ENCODE measurements at places on chromosomes 12 and 14.

DNA sequence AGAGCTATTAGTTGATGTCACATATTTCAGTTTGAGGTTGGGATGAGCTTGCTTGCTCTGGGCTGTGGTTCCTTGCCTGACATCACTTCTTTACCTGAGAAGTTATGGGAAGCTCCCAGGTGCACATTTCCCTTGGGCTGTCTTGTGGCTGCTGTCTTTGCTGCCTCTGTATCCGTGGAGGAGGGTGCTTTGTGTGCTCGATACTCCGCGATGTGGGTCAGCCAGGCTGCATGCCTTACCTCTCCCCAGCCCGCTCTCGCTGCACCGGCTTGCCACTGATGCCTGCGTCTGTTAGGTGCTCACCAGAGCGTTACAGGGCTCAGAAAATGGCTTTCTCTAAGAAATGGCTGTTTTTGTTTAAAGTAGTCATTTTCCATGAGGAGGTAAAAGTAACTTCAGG is 19.6 kb downstream of the PELI2 start:
- no peak for DNase-seq

GRCh38 chr12:92034083-92034482 is 111.6 kb downstream of the BTG1 start:
- no peak for DNase-seq

DNA sequence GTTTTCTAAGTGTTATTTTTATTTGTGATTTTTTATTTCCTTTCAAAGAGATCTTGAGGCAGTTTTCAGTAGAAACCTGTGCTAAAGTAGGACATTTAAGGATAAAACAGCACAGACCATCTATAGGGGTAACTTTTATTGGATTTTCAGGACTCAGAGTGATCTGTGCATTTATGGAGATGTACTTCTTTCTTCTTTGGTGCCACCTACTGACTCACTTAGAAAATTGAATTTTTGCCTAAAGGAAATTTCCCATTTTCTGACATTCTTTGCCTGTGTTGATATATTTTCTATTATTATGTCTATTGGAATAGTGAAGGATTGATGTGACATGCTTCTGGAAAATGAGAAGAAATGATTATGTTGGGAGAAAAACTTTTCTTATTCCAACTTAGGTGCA is 113.0 kb downstream of the UNC79 start:
- no peak for DNase-seq

DNA sequence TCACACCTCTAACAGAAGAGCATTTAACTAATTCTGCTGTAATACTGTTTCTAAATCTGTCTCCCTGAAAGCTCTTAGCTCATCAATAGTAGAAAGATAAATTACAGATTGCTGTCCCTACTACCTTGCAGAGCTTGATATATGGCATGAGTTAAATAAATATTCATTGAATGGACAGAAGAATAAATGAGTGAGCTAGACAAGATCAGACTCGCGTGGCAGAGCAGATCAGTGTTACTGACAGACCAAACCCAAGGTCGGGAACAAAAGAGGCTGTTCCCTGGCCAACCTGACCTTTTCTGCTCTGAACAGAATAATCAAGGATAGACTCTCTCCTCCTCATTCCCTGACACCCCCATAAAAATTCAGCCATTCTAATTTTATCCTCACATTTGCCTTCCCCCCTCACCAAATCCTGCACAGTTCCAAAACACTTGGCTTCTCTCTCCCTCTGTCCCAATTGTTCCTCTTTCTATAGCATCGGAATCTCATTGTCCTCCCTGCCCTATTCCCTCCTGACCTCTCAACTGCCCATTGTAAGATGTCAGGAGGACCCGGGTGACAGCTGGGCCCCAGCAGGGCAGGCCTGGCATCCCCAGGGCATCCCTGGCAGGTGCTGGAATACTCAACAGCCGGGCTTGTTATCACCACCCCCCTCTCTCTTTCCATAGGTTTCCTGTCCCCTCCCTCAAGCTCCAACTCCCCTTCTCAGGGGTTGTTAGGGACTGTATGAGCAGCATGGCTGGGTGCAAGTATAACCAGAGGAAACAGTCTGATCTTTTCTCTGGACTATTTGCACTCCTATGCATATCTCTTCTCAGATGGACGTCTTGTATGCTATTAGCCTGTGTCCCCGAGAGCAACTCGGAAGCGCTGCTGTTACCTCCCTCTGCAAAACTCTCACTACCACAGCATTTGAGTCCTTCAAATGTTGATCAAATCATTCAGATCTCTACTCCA is 19.9 kb downstream of the NEUROD4 start:
- DNase-seq, result no peak

DNA sequence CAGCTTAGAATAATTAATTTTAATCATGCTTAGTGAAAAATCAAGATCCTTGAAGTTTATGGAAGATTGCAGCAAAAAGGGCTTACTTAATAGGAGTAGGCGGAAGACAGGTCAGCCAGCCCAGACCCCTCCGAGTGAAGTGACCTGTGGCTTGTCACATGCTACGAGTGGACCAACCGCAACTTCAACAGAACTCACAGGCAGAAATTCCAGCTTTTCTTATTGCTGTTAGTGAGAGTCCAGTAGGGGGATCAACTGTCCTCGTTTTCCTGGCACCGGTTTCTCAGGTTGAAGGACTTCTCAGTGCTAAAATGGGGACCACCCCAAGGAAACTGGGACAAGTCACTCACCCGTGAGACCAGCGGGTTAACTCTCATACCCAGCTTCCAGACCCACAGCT is 72.9 kb downstream of the ACACB start:
- no peak for DNase-seq

DNA sequence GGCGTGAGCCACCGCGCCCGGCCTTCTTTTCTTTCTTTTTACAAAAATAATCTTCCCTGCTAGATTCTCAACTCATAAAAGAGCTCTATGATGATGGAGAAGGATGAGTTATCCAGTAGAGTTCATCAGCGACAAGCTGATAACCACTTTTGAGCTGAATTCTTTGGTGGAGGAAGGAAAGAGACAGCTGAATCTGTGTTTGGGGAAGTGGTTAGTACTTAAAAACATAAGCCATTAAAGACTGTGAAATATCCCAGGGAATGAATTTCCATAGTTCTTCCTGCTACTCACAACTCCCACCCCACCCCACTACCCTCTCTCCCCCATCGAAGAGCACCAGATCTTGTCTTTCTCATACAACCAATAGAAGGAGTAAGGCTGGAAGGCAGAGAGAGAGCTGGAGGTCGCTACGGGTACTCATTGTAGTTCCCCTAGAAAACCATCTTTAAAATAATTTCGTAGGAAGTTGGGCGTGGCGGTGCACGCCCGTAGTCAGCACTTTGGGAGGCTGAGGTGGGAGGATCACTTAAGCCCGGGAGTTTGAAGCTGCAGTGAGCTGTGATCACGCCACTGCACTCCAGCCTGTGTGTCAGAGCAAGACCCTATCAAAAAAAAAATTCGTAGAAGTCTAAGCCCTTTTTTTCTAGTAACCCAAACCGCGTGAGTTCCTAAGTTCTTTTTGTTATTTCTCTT is 647 bp upstream of the ESPL1 start:
- DNase-seq, result peak; percentile 26

DNA sequence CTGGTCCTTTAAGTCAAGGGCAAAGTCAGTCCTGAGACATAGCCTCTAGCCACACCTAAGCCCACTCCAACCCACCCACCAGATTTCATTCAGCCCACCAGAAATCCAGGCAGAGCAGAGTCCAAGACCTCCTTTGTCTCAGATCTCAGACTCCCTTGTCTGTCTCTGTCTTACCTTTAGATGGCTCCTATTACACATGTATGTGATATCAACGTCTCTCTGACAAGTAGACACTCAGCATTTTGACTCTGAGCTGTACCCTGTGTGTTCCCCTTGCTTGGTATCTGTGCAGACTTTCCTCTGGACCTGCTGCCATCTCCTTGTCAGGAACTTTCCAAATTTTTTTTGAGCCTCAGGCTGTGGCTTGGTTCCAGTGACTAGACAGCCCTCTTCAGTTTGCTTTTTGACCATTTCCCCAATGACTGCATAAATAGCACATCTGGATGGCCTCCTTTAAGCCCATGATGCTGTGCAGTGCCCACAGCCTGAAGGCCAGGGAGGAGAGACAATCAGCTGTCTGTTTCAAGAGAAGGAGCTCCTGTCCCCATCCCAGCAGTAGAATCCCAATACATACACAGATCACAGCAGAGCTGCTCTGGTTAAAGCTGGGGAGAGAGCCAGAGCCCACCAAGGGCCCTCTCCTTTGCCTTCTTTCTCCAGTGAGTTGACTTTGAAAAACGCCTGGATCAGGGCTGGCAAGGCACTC is 7.0 kb downstream of the POU6F1 start:
- DNase-seq, result no peak

DNA sequence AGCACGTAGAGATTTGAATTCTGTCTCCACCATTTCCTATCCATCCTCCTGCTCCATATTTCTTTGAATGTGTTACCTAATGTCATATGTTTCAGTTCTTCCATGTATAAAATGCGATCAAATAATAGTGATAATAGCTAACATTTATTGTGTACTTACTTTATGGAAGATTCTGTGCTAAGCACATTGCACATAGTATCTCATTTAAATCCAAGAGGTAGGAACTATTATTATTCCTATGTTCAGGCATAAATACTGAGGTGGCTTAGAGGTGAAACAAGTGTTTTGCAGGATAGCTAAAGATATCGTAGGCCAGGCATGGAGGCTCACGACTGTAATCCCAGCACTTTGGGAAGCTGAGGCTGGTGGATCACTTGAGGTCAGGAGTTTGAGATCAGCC is 17.5 kb upstream of the AICDA start:
- DNase-seq, result no peak

- no peak for DNase-seq
Observed at GRCh38 chr12:103850429-103850828, 9.4 kb upstream of the NT5DC3 start.

DNA sequence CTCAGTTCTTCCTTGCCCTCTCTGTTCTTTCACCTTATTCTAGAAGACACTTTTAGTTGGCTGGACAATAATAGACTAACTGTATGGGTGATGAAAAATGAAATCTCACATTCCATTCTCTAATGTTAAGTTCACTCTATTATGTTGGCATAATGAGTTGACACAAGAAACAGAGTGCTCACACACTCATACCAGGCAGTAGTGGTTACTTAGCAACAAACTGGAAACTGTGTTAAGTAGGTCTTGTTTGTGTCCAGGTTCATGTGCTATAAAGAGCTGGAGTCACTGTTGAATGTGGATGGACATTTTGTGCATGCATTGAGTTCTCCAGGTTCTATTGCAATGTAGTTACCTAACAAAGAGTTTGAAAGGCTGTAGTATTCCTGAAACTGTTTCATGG is 16.9 kb upstream of the PPP4R4 start:
- DNase-seq, result no peak

GRCh38 chr12:112124918-112125249 is 476 bp upstream of the TRAFD1 start:
- DNase-seq, result no peak

DNA sequence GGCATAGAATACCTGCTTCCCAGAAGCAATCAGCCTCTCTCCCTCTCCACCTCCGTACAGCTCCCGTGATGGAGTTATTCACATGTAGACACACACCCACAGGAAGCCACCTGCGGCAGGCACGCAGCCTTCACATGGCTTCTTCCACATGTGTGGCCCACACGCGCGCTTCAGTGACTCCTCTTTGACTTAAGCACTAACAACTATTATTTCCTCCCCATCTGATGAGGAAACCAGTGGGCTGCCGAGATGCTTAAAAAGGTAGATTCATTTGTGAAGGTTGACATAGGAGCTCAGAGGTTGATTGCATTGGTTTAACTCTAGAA is 69.3 kb downstream of the PRMT8 start:
- no peak for DNase-seq

DNA sequence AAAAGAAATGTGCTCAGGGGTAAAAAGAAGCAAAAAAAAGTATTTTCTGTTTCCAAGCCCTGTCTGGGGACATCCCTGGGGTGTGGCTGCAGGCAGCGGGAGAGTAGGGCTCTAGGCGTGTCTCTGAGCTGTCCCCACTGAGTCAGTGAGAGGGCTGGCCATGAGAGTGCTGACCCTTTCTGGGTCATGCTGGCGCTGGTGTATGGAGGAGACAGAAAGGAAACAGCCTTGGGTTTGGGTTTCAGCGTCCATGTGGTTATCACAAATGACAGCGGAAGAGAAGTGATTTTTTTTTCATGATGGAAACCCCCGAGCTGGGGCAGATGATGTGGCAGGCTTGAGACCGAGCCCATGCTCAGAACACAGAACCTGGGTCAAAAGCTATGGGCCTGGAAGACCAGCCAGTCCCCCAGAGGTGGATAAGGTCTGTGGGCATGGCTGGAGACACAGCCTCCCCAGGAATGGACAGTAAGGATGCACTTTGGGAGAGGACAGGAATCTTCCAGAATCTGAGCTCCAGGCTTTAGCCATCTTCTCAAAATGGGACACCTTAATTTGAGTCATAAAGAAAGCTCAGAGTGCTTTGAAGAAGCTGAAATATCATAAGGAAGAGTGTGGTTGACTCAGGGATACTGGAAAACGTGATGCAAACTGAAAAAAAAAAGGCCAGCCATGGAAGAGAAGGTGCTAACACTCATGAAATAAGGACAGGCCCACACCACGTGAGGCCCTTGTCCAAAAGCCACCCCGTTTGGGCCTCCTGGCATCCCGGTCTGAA is 36.2 kb downstream of the SYNE3 start:
- DNase-seq, result no peak

DNA sequence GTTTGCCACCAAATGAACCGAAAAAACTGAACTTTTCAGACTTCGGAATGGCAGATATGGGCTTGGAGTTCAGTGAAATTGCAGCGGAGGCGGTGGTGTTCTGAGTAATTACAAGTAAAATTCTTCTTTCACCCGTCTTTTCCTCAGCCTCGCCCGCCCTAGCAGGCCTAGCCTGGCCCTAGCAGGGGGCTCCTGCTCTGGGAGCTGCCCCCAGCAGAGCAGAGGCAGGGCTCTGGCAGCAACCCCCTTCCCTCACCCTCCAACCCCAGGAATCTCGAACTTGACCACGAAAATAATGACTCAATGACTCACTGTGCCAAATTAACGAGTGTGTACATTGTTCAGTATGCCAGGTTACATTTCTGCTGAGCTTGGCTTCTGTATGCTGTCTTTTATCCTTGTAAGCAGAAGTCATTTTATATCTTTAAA is 1.1 kb downstream of the PAPLN start:
- peak; percentile 3 for DNase-seq

GRCh38 chr12:111437816-111438454 is 32.2 kb downstream of the SH2B3 start:
- DNase-seq, result no peak

DNA sequence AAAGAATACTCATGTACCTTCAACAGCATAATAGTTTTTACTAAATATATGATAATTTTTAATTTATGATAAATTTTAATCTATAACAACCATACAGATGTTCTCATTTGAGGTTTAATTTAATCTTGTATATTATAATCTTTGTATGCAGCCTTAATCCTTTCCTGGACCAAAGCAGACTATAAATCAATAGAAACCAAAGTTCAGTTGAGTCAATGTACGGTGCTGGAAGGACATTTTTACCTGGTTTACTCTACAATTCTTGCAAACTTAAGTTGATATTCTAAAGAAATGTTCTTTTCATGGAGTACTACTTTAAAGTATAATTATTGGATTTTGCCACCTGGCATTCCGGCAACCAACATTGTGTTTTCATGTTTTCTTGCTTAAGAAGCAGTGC is 118.0 kb downstream of the STAB2 start:
- DNase-seq, result no peak

- no peak for DNase-seq
Observed at GRCh38 chr14:80658733-80659132, 282.8 kb downstream of the CEP128 start.

Measured in K562 (cell line).